ENCODE measurements at places on chromosomes 12 and 14. TPM values are rescaled to one million over a fixed set of nuclear protein-coding genes. Genes with fewer than 3 reads are reported as not detected.

DNA sequence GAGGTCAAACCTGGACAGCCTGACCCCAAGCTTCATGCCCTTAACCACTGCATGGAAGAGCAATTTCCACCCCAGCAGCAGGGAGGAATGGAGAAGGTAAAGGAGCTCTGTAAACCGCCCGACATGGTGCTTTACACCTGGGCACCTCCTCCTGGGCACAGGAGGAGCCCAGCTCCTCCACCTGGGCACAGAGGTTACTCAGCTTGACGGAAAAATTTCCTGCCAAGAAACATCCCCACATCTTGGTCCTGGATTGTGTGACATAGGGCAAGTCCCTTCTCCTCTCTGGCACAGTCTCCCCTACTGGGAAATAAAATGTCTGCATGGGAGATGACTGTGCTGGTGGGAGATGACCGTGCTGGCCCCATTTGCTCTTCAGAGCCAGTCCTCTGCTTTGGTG lies 40.8 kb downstream of the TTC7B start:
- no peak for DNase-seq

Gene IRAK3
- 8.2 TPM for total RNA-seq

Gene RNASE7
- 0.97 TPM for total RNA-seq

Gene AQP5
- total RNA-seq: 18.4 TPM

All from esophagus squamous epithelium (tissue), 5 donors.